ENCODE measurements at places on chromosomes 4 and X.

DNA sequence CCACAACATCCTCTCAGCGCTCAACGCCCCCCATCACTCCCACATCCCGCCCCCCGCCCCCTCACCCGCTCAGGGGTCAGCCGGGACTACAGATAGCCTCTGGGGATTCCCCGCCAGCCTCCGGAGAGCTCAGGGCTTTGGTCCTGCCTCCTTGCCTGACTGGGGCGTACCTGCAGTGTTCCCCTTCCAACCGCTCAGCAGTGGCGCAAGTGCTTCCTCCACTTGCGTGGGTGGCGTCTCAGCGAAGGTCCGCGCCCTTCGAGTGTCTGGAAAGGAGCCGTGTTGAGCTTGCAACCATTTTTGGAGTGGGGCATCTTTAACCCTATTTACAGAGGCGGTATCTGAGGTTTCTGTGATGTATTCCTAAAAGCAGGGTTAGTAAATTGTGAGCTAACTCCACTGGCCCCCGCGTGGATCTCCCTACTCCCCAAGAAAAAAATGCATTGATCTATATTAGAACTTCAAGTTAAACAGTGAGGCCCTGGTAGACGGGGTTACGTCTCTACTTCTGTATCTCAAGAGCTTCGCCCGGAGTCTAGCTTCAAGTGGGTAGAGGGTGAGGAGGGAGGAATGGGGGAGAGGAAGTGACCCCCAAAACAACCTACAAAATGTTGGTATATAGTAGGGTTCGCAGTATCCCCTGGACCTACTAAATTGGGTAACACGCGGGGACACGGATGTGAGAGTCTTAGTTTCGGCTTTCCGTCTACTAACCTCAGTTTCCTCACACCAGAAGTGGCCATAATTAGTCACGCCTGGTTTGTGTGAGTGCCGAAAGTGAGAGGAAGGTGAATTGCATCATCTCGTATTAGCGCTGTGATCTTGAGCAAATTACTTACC, 16.1 kb downstream of the NKX3-2 start:
- no peak for DNase-seq

GRCh38 chr4:169959254-169959653, 66.9 kb downstream of the MFAP3L start:
- DNase-seq, result no peak

- DNase-seq, result no peak
Observed at GRCh38 chrX:134202561-134202960, 34.4 kb upstream of the CCDC160 start.

GRCh38 chrX:16039363-16039762, 84.0 kb upstream of the GRPR start:
- DNase-seq, result no peak

- no peak for DNase-seq
Observed at GRCh38 chr4:181682367-181683047, 560.7 kb upstream of the TENM3 start.

GRCh38 chr4:16884673-16885460, 13.6 kb downstream of the LDB2 start:
- no peak for DNase-seq

- DNase-seq, result no peak
Observed at GRCh38 chr4:109559625-109559982, 442 bp upstream of the MCUB start.

DNA sequence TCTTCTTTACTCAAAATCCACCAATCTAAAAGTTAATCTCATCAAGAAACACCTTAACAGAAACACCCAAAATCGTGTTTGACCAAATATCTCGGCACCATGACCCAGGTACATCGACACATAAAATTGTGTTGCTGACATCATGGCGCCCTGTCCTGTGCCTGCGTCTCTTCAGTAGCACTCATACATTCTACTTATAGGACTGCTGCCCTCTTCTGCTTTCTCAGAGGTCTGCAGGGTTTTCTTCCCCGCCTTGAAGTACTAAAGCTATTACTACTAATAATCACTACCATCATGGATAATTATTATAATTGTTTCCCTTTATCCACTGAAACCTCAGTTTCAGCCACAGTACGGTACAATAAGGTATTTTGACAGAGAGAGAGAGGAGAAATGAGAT, 1403.1 kb upstream of the TENM3 start:
- DNase-seq, result no peak

All from stimulated activated CD8-positive, alpha-beta memory T cell treated with anti-CD3 and anti-CD28 coated beads, Interleukin-7, amount 100 ng/mL, for 4 hours (primary cell).